ENCODE measurements at places on chromosomes 7 and 10. TPM values are rescaled to one million over a fixed set of nuclear protein-coding genes. Genes with fewer than 3 reads are reported as not detected.
A peak's percentile ranks its signal among the peaks of the same experiment; 100 is the strongest.

DNA sequence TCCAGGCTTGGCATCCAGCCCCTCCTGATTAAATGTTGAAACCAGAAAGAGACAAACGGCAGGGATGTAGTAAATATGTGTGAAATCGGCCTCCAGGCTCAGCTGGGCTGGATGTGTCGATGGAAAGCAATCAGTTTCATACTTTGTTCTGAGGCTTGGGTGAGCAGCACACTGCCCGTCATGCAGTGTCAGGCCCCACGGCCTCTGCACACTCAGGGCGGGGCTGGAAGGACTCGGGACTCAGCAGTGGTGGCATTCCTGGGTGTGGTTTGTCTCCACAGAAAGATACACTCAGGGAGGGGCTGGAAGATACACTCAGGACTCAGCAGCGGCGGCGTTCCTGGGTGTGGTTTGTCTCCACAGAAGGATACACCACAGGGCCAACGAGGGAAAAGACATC, 22.0 kb downstream of the ADGRA1 start:
- no peak for DNase-seq

DNA sequence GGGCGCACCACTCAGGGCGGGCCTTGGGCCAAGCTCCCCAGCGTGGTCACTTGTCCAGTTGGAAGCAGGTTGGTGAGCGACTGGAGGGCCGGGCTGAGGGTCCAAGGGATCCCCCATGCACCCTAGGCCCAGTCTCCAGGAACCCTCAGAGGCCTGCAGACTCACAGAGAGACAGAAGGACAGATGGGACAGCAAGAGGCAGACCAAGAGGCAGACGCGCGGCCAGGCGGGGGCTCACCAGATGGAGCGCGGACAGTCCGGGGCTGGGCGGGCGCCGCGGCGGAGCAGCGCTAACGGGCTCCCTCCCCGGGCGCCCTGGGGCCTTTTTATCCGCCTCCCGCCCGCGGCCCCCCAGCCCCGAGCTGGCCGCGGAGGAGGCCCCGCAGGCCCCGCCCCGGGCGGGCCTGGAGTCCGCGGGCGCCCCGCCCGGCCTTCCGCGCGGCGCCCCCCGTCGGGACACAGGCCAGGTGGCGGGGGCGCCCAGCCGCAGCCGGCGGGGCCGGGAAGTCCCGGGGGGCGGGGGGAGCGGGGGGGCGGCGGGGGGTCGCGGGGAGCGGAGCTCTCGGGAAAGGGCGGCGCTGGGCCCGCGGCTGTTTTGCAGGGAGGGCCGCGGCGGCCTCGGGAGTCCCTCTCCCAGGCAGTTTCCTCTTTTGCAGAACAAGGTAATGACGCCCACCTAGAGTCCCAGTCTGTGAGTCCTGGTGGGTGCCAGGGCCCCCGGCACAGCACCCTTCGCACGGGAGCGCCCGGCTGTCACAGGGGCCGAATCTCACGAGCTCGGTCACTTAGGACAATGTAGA, at the start of gene LOXL4:
Gene LOXL4, minus strand, starts transcription at position 301 of the 800 bp plus-strand sequence. CDS start 5,175 bp downstream, outside the sequence.
- DNase-seq: no peak

DNA sequence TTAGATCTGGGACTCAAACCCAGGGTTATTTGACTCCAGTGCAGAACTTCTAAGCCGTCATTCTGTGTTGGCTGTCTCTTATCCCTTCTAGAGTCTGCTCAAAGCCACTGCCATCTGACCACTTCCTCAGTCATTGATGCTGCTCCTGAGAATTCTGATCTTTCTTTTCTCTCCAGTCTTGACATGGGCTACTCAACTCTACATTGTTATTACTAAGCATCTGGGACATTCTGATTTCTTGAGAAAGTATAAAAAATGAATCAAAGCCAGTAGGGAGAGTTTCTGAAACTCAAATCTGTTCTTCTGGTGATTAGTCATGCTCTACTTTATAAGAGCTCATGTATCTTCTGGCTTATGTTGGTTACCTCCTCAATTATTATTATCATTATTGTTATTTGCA, 48.7 kb downstream of the ANK3 start:
- DNase-seq: no peak

GRCh38 chr7:77266291-77266794, 66.7 kb upstream of the FGL2 start:
- DNase-seq: no peak

DNA sequence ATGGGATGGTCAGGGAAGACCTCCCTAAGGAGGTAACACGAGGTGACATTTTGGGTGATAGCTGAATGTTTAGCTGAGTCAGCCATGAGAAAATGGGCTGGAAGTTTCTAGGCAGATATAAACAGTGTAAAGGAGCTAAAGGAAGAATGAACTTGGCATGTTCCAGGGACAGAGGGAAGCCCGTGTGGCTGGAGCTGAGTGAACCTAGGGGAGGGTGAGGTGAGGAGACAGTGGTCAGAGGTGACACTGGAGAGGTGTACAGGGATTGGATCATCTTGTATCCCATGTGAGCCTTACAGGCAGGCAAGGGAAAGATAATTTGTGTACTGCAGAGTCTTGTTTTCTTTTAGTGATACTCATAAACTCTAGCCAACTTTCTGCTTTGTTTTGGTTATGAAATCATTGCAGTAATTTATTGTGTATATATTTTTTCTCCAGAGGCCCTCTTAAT, 1.8 kb downstream of the STARD3NL start:
- DNase-seq: no peak

- no peak for DNase-seq
Measured at GRCh38 chr10:117936566-117936965, 110.2 kb downstream of the RAB11FIP2 start.

DNA sequence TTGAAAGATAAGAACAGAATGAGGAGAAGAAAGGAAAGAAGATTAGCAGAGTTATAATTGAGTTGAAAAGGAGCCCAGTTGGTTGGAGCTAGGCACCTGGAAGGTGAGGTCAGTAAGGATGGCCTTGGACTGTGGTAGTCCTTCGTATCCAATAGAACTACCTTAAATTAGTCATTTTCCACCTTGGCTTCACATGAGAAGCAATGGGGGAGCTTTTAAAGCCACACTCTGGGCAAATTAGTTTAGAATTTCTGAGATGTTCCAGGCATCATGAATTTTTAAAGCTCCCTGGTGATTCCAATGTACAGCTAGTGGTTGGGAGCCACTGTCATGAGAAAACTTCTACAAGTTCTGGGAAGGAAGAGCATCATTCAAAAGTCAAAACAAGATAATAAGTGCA, 27.3 kb upstream of the CYP3A5 start:
- DNase-seq: no peak

GRCh38 chr10:74460812-74461211, 309.8 kb downstream of the ADK start:
- no peak for DNase-seq

DNA sequence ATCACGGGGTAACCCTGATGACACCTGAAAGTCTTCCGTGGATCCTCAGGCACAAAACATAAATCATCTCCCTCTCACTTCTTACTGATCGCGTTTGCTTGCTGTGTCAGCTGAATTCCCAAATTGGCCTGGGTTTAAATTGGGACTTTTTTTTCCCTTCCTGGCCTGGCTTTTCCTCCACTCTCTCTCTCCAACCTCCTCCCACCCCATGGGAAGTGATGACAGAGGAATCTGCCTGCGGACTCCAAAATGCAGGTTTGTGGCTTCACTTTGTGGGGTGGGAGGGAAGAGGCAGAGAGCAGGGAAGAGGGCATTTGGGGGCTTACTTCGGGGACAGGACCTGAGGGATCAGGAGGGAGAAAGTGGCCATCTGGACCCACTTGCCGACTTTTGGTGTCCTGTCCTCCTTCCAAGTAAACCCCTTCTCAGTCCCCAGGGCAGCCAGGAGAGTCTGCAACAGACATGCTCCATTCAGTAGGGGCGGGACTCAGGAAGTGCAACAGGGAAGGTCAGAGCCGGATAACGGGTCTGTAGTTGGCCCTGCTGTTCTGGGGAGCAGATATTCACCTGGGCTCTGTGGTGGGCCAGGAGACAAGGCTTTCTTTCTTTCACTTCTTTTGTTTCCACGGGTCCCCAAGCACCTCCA, 172.7 kb downstream of the PLXNA4 start:
- DNase-seq: no peak

DNA sequence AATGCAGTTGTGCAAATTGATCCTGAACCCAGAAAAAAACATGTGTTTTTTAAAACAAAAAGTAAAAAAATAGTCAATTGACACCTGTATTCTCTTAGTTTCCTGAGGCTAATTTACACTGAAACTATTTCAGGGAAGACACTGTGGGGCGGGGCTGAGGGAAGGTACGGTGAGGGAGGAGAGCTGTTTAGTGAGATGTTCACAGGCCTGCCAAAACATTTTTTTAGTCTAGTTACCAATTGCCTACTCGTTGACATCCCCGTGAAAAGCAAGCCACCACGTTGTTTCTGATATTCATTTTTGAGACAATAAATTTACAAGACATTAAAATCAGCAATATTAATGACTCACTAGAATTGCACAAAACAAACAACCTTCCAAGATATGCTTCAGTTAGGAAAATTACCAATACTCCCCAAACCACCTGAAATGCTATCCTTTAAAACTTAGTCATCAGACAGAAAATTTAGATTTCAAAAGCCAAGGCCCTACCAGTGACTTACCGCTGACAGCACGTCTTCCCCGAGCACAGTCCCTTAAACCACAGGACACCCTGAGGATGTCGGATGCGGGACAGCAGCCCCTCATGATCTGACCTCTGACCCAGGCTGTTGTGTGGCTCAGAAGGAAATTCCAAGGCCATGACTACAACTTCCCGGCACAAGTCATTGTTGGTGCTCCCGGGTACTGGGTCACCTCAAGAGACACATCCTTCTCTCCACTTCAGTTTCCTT, 279.2 kb downstream of the PRPF18 start:
- DNase-seq: peak; percentile 44

DNA sequence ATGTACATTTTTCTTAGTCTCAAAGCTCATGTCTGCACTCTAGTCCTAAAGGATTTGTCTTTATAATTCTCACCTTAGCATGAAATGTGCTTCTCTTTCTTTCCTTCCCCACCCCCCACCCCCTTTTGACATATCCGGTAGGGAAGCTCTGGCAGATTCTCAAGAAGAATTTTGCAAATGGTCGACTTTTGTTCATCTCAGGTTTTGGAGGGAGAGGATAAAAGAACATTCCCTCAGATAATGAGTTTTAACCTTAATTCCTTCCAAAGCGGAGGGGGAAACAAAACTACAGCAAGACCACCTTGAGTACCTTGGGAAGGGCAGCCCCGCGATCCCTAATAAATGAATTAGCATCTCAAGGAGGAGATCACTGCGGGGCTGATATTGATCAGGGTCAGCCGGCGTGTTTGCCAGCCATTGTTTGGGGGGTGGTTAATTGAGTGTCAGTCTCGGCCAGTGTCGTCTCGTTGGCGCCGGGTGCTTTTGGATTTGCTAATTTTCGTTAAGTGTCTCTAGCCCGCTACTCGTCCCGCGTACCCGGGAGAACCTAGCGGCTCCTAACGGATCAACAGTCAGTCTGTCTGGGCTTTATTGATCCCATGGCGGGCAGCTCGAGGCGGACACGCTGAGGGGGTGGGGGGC, 874 bp upstream of the BAMBI start:
- no peak for DNase-seq

GRCh38 chr10:125153703-125154490, 6.5 kb downstream of the CTBP2 start:
- peak; percentile 52 for DNase-seq

- no peak for DNase-seq
Measured at GRCh38 chr7:117468174-117468573, 11.7 kb upstream of the CFTR start.

DNA sequence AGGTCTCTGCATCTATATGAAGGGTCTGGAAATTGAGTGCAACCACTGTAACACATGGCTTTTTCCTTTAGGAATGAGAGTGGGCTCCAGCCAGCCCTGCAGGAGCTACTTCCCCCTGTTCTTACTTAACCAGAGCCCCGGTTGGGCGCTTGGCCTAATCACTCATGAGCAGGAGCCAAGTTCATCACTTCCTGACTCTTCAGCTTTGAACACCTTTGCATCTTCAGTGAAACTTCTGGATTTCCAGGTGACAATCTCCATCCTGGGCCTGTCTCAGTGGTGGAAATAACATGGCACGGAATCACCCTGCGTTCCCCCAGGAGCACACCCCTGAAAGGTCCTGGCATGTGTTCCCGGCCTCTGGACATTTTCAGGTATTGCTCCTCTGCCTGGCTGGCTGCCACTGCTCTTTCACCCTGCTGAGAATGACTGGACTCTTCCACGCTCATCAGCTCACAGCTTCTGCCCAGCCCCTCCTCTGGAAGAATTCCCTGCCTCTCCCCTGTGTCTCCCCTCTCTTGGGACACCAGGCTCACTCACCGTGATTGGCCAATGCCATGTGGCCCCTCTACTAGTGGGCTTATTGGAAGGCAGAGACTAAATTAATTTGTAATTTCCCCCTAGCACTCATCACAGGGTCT, 229.1 kb upstream of the GRB10 start:
- DNase-seq: no peak

GRCh38 chr10:22712211-22712955, 2.0 kb downstream of the PIP4K2A start:
- no peak for DNase-seq

GRCh38 chr7:132536654-132537395, 39.4 kb downstream of the PLXNA4 start:
- no peak for DNase-seq

GRCh38 chr7:22578007-22578733, 78.2 kb upstream of the STEAP1B start:
- DNase-seq: no peak

- DNase-seq: no peak
Measured at GRCh38 chr7:18390535-18390907, 105.0 kb upstream of the HDAC9 start.

- DNase-seq: no peak
Measured at GRCh38 chr10:94465684-94466083, 63.3 kb downstream of the TBC1D12 start.

GRCh38 chr10:3295582-3296151, 123.1 kb upstream of the PITRM1 start:
- DNase-seq: no peak

GRCh38 chr7:46315891-46316290, 394.8 kb upstream of the IGFBP3 start:
- DNase-seq: peak; percentile 58

- no peak for DNase-seq
Measured at GRCh38 chr7:129865925-129866201, 86.9 kb downstream of the UBE2H start.

DNA sequence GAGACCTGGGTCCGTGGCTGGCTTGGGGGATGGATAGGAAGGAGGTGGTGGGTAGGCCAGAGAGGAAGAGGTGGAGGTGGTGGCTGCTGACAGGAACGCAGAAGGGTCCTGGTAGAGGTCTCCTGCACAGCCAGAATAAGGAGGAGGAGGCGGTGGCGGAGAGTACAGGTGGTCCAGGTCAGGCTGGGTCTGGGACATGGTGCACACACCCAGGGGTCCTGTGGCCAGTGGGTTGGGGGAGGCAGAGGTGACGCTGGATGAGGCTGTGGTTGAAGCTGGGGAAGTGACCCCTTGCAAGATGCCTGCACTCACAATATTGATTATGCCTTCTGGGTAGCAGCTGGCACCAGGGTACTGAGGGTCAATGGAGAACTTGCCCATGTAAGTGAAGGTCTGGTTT, 2.2 kb downstream of the EGR2 start:
- DNase-seq: no peak

The C10orf53 gene
- not detected for polyA plus RNA-seq

The DRGX gene
- polyA plus RNA-seq: 0.06 TPM

The TMEM225B gene
- polyA plus RNA-seq: 1.3 TPM

The HABP2 gene
- polyA plus RNA-seq: not detected

The ADGRA1 gene
- polyA plus RNA-seq: not detected

The CHN2 gene
- not detected for polyA plus RNA-seq

The ZPBP gene
- not detected for polyA plus RNA-seq

The VAX1 gene
- 0.23 TPM for polyA plus RNA-seq
